Mammary epithelial cell (primary cell): ENCODE measurements at places on chromosomes 12 and 14.

GRCh38 chr12:67274186-67274585 lies 5.0 kb downstream of the CAND1 start:
- peak; percentile 23 for DNase-seq

DNA sequence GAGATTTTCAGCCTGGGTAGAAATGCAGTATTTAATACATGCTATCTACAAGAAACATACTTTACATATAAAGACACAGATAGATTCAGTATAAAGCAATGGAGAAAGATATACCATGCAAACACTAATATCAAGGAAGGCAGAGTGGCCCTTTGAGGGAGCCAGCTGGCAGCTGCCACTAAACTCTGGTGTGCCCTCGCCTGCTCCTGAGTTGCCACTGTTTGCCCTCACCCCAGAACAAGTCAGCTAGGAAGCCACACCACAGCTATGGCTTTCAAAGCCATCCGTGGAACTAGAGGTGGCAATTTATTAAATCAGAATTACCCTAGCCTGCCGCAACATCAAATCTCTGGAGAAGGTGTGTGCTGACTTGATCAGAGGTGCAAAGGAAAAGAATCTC lies 18.3 kb downstream of the PXN start:
- no peak for DNase-seq

GRCh38 chr12:6250343-6250742 lies 50.1 kb downstream of the CD9 start:
- DNase-seq = no peak

- no peak for DNase-seq
Observed at GRCh38 chr12:75135026-75135425, 74.6 kb downstream of the KCNC2 start.
